NCI-H187 treated with DMSO at 0.1 percent for 48 hours (cell line): ENCODE measurements at places on chromosomes 4 and X.

GRCh38 chr4:119643306-119644042, 14.9 kb upstream of the PDE5A start:
- DNase-seq: no peak

DNA sequence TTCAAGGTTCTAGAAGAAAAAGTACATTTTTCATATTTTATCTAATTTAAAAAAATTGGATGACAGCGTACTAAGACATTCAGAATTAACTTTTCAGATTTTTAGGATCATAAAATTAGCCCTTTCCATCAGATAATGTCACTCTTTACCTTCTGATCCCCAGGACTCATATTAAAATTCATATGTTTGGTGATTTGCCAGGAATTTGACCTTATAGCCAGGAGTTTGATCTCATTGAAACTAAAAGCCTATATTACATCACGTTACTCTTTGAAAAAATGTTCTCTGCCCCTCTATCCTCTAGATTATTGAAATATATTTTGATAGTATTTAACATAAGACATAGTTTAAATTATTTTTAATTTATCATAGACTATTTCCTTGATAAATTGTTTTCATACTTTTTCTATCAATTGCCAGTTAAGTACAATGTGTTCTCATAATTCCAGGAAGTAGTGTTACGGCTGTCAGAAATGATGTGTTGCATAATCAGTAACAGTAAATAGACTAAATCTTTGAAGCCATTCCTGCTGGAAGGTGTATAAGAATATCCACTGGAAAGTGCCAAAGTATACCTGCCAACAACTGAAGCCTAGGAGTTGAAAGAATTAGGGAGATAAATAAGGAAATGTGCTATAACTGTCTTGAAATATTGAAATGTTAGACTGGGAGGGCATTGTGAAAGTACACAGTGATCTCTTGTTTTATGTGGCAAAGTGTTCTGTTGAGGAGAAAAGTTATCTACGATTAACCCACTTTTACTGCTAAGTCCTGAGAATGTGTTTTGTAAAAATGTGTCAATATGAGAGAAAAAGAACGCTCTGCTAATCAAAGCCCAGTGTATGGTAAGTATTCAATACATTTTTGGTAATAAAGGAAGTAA, 32.9 kb upstream of the PDGFC start:
- no peak for DNase-seq

DNA sequence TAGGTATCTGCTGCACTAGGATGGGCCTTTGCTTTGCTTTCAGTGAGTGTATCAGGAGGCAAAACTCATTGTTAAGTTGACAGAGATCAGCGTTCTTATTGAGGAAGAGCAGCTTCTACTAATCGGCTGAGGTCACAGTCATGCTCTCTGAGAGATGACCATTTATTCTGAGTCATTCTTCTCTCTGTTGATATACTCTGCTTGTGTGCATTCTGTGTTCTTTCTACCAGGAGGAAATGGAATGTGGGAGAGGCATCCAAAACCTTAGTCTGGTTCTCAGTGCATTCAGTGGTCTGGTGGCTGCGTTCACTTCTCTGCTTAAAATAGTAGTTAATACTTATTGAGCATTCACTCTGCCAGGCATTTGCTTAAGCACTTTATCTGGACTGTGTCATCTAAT, 66.2 kb downstream of the RRAGB start:
- no peak for DNase-seq

GRCh38 chr4:42308247-42308646, 89.0 kb upstream of the SHISA3 start:
- DNase-seq: no peak

DNA sequence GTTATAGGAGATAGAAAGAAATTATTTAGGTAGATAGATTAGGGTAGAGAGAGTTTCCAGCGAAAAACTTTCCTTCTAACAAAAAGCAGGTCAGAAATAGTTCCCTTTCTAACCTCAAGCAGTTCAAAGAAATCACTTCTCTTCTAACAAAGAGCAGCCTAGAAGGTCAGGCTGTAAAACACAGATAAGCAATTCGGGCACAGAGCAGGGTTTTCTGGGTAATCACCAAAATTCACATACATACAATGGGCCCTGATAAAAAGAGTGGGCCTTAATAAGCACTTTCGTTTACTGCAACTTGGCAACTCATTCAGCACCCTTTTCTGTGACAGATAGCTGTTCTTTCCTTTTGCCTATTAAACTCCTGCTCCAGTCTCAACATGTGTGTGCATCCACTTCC, 13.4 kb upstream of the NAF1 start:
- no peak for DNase-seq

DNA sequence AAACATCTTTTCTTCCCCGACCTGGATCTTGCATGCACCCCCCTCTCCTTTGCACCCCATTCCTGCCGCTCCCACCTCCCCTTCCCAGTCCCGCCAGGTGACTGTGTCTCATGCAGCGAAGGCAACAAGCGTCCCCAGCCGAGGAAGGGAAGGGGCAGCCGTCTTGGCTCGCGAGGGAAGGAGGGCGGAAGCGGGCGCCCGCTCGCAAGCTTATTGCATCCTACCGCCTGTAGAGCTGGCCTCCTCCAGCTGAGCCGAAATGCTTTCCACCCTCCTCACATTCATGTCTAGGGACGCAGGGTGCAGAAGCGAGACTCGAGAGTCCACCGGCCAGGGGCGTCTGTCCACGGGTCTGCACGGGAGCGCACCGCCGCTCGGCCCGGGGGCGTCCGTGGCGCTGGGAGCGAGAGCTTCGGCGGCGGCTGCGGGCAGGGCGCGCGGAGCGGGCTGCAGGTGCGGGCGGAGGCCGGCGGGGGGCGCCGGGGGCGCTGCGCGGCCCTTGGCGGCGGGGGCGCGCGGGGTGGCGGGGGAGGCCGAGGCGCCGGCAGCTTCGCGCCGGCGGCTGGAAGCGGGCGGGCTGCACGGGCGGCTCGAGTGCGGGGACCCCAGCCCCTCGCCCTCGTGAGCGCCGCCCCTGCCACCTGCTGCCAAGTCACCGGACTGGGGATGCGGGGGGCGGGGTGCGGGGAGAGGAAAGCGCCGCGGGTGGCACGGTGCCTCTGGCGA, at the start of gene KCNIP4:
Gene KCNIP4 (minus strand): TSS at position 426 of the 726 bp plus-strand sequence.
- no peak for DNase-seq

GRCh38 chr4:14375816-14376215, 626.5 kb upstream of the CPEB2 start:
- no peak for DNase-seq

- no peak for DNase-seq
Measured at GRCh38 chr4:15444879-15445547, 17.2 kb downstream of the C1QTNF7 start.

- no peak for DNase-seq
Measured at GRCh38 chr4:55947912-55948725, 626 bp upstream of the CEP135 start.

DNA sequence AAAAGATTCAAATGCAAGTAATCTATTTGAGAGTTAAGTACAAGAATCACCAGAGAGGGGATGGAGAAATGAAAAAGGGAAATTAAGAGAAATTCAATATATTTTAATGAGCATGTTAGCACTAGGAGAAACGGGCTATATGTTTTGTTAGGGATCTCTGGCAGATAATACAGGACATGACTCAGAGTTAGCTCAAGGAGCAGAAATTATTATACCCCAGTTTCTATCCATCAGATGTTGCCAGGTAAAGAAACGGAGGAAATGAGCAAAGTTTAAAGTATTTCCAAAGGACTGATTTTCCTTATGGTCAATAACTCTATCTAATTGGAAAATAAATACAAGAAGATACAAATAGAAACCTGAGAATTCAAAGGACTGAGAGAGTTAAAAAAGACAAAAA, 867.6 kb downstream of the TRAM1L1 start:
- DNase-seq: no peak

- DNase-seq: no peak
Measured at GRCh38 chr4:69920874-69921273, 10.0 kb upstream of the CSN1S1 start.
